Stimulated activated CD8-positive, alpha-beta memory T cell treated with anti-CD3 and anti-CD28 coated beads, Interleukin-7, amount 100 ng/mL, for 48 hours (primary cell): ENCODE measurements at places on chromosomes 6 and 20.

- no peak for DNase-seq
These were observed 445.7 kb downstream of the CDC5L start for GRCh38 chr6:44833248-44833647.

DNA sequence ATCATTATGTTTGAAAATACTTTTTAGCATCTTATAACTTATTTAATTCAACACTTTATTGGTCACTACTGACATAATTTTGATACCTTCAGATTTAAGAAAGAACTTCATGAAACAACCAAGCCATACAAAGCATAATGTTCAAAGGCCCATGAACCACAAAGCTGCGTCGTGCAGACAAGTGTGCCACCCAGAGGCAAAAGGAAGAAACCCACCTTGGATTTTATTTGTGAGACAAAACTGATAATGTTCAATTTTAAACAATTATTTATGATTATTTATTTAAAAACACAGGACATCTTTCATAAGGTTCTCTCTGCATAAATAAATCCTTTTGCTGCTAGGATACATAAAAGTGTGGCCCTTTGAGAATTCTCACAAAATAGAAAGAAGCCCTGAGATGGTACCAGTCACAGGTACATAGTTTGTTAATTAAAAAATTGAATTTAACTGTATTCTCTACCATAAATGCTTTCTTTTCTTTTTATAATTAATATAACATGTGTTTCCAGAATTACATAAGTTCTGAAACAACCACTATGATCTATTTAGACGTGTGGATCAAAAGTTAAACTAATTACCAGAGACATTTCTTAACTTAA, 143.7 kb downstream of the RALGAPA2 start:
- no peak for DNase-seq

DNA sequence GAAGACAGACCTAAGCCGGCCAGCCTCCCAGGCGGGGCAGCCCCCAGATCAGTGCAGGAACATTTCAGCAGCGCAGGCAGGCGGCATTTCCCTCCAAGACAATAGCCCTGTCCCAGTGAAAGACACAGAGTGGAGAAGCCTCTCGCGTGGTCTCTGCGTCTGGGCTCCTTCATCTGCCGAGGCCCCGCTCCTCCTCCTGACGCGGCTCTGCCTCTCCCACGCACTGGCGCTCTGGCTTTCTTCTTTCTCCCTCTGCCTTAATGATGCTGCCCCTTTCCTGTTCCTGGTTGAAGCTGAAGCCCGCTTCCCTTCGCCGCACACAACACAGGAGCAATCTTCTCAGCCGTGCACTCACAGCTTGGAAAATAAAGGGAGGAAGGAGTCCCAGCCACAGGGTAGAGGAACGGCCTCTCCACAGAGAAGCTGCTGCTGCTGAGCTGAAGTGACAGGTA, 347.5 kb downstream of the CDH4 start:
- DNase-seq, result no peak

DNA sequence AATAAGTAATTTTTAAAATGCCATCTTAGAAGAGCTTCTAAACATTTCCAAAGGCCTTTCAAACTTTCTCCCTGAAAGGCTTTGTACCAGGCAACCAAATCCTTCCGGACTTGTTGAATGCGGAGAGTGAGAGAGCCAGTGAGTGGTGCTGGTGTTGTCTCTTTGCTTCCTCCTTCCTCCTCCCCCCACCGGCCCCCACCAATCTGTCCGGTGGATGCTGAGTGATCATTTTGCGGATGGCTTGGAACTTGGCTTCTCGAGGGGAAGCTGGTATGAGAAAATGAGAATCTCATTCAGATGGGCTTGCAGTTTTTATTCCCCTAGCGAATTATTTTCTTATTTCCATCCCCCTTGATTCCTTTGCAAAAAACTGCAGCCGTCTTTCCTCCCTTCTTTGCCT, 97.3 kb downstream of the ANKRD60 start:
- no peak for DNase-seq

DNA sequence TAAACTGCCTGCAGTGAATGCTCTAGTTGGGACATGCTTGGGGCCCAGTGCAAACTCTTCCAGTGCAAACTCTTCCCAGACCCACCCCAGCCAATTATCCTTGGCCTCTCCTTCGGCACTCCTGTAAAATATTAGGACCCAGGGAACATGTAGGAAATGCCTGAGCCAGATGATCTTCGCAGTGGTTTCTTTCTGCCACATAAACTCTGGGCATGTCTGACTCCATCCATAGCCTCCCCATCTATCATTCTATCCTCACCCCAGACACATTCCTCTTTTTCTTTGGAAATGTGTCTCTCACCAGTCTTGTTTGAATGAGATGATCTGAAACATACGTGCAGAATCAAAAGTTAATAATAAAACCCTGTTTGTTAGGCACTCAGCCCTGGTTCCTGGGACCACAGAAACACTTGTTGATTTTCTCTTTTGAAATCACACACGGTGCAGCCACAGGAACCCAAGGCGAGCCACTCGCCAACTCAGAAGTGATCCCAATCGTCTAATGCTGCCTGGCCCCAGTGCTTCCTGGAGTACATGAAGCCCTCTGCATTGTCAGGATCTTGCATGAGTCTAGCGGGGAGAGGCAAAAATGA, 108.9 kb upstream of the CST7 start:
- no peak for DNase-seq

GRCh38 chr6:19287928-19288327, 549.2 kb upstream of the ID4 start:
- no peak for DNase-seq

DNA sequence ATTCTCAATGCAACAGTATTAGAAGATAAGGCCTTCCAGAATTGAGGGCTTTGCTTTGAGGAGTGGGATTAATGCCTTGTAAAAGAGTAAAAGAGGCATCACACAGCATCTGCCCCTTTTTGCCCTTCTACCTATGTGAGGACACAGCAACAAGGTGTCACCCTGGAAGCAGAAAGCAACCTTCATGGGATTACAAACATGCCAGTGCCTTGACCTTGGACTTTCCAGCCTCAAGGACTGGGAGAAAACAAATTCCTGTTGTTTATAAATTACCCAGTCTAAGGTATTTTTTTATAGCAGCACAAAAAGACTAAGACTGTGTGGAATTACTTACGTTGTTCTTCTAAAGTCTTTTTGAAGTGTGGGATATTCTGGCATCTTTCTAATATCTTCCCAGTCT, 150.0 kb upstream of the SLC22A16 start:
- DNase-seq, result no peak

- no peak for DNase-seq
These were observed 3.0 kb upstream of the DLGAP4 start for GRCh38 chr20:36303020-36303595.

DNA sequence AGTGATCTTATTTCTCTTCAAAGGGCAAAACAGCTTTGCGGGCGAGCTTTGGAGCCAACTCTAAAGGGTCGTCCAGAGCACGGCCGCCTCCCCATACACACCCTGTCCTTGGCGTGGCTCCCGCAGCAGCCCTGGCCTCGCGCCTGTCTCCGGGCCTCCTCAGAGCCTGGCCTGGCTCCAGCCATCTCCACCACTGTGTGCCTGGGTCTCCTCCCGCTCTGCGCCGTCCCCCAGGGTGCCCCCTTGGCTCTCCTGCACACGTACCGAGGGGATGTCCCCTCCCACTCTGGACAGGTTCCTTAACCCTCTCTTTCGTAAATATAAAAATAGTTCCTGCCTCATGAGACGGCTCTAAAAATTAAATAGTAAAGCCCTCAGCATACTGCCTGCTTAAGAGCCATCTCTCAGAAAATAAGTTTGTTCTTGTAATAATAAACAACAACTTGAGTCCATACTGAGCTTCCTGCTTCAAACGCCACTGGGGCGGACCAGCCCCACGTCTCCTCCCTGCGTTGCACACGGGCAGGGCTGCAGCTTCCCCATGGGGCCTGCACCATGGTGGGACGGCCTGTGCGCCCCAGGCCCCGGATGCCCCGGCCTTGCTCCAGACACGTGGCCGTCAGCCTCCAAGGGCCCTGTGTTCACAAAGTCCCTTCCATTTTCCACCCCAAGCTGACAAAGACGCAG, 226.2 kb downstream of the TTLL2 start:
- DNase-seq, result no peak

- DNase-seq, result no peak
These were observed 607.7 kb upstream of the CITED2 start for GRCh38 chr6:139982195-139982594.

DNA sequence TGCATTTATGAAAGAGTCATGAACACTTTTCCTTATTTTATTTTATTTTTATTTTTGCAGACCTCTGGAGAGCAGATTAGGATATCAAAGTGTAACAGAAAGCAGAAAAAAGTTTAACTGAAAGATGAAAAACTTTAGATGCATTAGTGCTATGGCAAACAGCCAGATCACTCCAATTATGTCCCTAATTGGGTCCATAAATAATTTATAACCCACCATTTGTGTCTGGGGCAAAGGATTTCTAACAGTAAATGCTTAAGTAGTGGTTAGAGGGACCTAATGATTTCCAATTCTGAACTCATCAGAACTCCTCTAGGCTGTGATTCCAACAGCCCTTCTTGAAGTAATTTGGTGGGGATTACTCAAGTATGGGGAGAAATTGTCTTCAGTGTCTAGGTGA, 93.7 kb upstream of the PROKR2 start:
- DNase-seq, result no peak

DNA sequence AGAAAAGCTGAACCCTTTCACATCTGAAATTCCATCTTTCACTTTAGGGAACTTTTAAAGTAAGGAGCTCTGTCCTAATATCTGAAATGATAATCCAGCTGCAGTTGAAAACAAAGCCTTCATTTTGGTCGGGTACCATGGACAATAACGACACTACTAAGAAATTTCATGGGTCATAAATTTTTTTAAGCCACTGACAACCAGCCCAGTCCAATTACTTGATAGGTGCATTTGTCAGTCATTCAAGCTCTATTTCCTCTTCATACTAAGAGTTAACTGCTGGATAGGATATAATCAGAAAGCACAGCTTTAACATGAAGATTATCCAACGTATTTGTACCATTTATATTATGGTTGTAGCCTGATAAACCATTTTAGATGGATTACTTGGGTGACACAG, 52.5 kb downstream of the MMUT start:
- DNase-seq, result no peak

- DNase-seq, result no peak
These were observed 121.2 kb downstream of the CD109 start for GRCh38 chr6:73817253-73817652.

GRCh38 chr6:135328136-135328535, 147.0 kb downstream of the MYB start:
- no peak for DNase-seq

DNA sequence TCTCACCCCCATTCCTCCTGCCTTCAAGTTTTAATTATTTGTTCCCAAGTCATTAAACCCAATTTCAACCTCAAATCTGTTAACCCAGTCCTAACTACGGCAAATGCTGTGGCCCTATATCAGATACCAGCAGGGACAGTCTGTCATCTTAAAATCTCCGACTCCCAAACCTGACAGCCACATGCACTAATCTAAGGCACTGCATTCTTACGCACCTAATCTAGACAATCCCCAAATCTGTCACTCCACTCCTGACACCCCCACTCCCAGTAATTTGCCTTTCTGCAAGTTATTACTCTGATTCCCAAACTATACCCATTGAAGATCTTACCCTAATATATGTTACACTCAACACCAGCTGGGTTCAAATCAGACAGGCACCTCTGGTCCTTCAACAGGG, 2.5 kb downstream of the MTCH1 start:
- no peak for DNase-seq

- DNase-seq, result no peak
These were observed 224.8 kb downstream of the GJA1 start for GRCh38 chr6:121660277-121660676.

DNA sequence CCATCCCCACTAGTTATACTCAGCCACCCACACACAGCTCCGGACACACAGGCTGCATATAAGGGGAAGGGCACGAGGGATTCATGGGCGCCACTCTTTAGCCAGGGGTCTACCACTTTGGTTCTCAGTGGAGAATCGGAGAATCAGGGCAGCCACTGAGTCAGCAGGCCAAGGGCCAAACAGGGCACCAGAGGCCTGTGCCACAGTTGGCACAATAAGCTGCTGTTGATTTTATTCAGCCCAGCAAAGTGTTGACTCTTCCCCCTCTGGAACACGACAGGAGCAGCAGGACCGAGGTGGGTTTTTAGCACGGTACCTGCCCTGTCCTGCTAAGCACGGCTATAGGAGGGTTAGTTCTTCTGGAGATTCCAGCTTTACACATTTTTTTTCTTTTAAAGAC, 48.3 kb downstream of the GJA10 start:
- no peak for DNase-seq

DNA sequence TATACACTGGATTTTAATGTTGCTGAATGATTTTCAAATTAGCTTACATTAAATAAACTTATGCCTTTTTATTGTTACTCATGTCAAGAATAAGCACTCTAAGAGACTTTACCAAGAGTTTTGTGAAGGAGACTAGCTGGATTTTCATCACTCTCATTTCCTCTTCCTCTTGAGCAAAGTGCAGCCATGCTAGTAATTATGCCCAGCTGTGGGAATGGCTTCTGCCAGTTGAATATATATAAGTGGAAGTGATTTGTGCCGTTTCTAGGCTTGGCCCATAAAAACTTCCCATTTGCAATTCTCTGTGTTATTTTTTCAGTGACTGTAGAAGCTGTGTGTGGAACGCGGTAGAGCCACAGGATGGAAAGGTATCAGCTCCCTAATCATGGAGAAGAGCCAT, 255.8 kb downstream of the HDGFL1 start:
- DNase-seq, result no peak

GRCh38 chr6:168934660-168935627, 318.7 kb downstream of the THBS2 start:
- DNase-seq, result no peak

- no peak for DNase-seq
These were observed 744.0 kb upstream of the MAP3K7 start for GRCh38 chr6:91330896-91331295.

DNA sequence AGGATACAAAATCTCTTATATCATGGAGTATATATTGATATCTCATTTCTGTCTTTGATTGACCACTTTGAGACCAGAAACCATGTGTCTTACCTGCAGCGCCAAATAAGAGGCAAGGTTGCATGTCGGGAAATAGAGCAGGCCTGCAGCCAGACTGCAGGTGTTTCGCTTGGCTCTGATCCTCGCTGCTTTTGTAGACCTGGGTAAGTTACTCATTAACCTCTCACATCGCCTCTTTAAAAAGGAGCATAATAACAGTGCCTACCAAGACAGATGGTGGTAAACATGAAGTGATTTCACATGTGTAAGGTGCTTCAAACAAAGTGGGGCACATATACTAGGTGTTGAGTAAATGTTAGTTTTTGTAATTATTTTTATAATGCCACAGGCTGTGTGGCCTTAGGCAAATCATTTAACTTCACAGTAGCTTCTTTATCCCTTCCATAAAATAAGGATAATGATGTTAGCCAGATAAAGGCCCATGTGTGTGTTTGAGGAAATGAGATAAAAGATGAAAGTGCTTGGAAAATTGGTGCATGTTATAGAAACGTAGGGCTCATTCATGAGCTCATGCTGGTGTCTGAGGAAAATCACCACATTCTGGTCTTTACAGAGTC, 248.8 kb upstream of the MAP3K7 start:
- no peak for DNase-seq
